IgD-negative memory B cell (primary cell): ENCODE measurements at places on chromosomes 12 and 14. TPM values are rescaled to one million over a fixed set of nuclear protein-coding genes. Genes with fewer than 3 reads are reported as not detected.

The MARK3 gene
- 40.3 TPM for polyA plus RNA-seq

The PNN gene
- 36.3 TPM for polyA plus RNA-seq

The HIGD1C gene
- 1.4 TPM for polyA plus RNA-seq

The GDF3 gene
- polyA plus RNA-seq = not detected

The CCDC196 gene
- polyA plus RNA-seq = not detected

The SLC25A47 gene
- not detected for polyA plus RNA-seq

The LGMN gene
- polyA plus RNA-seq = 25.1 TPM

The LUM gene
- polyA plus RNA-seq = not detected

The SYT1 gene
- 1.6 TPM for polyA plus RNA-seq

The OR4N2 gene
- polyA plus RNA-seq = not detected

The KRT72 gene
- polyA plus RNA-seq = not detected

The HOXC12 gene
- not detected for polyA plus RNA-seq

The MYF6 gene
- not detected for polyA plus RNA-seq
